ENCODE measurements at places on chromosomes 16 and 17. TPM values are rescaled to one million over a fixed set of nuclear protein-coding genes. Genes with fewer than 3 reads are reported as not detected.

DNA sequence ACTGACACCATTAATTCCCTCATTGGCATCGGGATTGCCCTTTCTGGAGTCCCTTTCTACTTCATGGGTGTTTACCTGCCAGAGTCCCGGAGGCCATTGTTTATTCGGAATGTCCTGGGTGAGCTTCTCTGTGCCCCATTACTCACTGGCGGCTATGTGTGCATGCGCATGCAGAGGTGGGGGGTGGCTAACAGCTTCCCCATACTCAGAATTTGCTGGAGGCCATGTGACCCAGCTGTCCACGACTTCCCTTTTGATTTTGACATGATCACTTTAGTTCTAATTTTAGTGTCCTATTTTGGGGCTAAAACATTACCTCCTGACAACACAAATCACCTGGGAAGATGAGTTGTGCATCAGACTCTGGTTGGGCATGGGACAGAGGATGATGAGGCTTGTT, 14.1 kb downstream of the SLC7A6OS start:
- no peak for DNase-seq

The KRTAP2-2 gene
- not detected for polyA plus RNA-seq

The PPP1R1B gene
- polyA plus RNA-seq = 13.6 TPM

- DNase-seq = no peak
These were observed 1.2 kb downstream of the UBALD2 start for GRCh38 chr17:76266244-76266938.

The TMEM100 gene
- polyA plus RNA-seq = 86.4 TPM

- DNase-seq = no peak
These were observed 654 bp downstream of the DLX3 start for GRCh38 chr17:49994085-49995054.

The TEX19 gene
- not detected for polyA plus RNA-seq

- no peak for DNase-seq
These were observed 78.8 kb upstream of the GRIN2A start for GRCh38 chr16:10261077-10261476.

- DNase-seq = no peak
These were observed 129.3 kb upstream of the KCNJ16 start for GRCh38 chr17:69945698-69946185.

GRCh38 chr16:64305663-64306062, 816.2 kb downstream of the CDH11 start:
- no peak for DNase-seq

DNA sequence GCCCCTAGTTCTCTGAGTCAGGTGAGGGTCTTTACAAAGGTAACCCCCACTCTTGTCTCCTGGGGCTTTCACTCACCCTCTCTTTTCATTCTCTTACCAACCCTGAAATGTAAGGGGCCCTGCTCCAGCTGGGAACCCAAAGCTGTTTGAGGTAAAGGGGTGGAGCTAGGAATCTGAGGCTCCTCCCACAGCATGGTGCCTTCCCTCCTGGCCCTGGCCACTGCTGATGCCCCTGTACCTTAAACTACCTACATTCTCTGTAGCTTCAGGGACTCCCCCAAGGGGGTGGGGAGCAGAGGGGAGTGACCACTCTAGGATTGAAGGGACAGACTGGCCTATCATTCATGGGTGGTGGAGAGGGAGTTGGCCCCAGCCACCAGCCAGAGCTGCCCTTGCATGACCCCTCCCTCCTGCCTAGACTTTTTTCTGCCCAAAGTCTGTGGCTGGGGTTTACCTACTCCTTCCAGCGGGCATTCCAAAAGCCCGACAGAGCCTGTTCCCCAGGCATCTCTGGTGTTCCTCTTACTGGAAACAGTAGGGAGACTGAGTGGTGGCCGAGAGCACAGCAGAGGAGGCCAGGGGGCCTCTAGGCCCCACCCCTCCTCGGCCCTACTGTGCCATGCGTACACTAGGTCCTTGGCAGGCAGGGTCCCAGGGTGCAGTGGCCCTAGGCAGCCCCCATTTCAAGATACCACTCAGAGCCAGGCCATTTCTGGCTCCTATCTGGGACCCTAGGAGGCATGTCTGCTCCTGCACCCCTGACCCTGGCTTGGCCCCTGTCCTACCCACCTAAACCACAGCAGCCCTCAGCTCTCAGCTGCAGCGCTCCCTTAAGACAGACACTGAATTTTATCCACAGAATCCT, 9.5 kb downstream of the DOK4 start:
- DNase-seq = no peak

DNA sequence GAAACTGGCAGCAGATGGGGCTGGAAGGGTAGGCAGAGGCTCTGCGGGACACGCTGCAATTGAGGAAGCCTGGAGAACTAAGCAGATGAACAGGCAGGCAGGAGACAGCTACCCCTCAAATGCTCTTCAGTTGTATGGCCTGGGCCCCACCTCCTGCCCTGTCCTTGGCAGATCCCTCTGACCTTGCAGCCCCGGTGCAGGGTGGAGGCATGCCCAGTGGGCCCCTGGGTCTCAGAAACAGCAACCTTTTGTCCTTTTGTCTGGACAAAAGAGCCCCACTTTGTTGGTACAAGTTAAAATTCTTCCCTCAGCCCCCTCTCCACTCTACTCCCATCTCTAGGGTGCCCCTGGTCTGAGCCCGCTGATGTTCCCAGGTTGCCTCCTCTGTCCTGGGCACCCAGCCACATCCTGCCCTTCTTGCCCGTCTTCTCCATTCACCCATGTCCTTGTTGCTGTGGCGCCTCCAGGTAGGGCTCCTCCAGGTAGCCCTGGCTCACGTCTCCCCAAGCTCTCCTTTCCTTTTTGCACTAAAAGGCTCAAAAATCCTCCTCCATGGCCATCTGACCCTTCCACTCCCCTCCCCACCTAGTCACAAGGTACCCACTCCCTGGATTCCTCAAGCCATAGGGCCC, 136.8 kb downstream of the CLEC16A start:
- DNase-seq = no peak

- no peak for DNase-seq
These were observed 42.7 kb upstream of the ZNHIT3 start for GRCh38 chr17:36443777-36444176.

GRCh38 chr16:29862383-29862883, 593 bp downstream of the CDIPT start:
- DNase-seq = no peak

The CDC6 gene
- polyA plus RNA-seq = 23.5 TPM

The CCL4L2 gene
- polyA plus RNA-seq = 2.4 TPM

DNA sequence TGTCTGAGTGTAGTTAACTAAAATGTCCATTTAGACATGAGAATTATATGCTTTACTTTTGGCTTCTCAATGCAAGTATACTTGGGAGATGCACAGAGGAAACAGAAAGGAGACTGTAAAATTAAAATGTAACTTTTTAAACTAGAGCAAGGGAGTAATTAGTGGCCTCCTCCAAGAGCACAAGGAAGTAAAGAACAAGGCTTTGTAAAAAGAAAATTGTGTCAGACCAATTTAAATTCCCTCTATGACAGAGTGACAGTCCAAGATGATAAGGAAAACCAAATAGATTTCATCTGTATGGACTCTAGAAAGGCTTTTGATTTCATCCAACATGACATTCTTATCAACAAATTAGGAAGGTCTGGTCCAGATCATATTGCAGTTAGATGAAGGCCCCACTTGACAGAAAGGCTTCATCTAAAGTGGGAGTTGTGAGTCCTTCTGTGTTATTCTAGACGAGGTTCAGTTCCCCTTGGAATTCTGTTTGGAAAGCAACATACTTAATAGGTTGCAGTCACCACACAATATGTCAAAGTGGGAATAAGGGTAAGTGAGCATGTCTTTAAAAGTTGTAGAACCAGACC, 6.5 kb upstream of the CAPNS2 start:
- DNase-seq = no peak

DNA sequence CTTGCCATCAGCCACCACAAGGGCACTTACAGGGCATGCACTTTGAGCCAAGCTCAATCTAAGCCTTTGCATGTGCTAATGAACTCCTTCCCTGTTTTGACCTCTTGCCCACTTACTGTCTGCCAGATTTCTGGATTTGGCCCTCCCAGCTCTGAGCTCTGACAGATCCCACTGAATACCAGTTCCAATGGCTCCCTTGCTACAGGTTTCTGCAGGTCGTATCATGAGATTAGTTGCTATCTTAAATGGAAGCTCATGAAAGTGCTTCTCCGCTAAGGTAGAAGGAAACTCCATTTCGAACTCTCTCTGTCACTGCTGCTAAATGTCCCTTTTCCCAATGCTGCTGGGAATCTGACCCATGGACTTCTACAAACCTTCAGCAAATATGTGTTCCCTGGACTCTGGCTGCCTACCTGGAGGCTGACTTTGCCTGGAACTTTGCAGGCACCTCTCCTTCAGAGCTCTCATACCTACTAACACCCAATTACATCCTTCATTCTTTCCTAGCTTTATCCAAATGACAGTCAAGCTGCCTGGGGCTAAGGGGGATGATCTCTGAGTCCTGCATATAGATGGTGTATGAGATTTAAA, 23.5 kb upstream of the TOB1 start:
- no peak for DNase-seq

The TNFRSF13B gene
- not detected for polyA plus RNA-seq

DNA sequence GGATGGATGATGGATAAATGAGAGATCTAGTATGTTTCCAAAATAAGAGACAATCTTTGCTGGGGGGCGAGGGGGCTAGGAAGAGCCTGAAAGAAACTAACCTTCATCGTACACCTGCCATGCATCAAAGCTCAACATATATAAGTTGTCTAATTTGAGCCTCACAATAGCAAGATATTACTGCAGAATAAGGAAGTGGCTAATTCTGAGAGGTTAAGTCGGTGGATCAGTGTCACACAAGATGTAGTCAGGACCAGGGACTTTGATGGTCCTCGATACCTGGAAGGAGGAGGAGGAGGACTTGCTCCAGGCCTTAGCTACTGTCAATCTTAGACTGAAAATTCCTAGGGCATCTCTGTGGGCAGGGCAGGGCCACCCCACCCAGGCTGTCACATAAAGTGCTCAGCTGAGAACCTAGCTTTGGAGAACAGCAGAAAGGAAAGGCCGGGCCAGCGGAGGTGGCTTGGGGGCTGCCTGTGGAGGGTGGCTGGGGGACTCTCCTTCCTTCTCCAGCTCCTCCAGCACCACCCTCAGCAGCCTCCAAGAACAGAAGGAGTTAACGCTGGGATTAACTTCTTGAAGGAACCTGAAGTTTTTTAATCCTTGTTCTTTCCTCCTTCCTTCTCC, 460 bp upstream of the SLC13A2 start:
- DNase-seq = no peak

GRCh38 chr17:373613-374230, 21.1 kb upstream of the RPH3AL start:
- no peak for DNase-seq

DNA sequence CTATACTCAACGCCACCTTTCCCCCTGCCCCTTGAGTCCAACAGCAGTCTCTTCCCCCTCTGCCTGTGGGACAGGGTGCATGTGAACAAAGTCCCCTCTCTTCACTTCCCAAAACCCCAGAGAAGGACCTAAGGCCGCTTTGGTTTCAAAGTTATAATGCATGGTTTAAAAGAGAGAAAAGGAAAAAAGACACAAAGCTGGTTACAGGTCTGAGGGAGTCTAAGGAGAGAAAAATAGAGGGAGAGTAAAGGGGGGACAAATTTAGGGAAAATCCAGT, 1.1 kb upstream of the GABARAP start:
- DNase-seq = no peak

DNA sequence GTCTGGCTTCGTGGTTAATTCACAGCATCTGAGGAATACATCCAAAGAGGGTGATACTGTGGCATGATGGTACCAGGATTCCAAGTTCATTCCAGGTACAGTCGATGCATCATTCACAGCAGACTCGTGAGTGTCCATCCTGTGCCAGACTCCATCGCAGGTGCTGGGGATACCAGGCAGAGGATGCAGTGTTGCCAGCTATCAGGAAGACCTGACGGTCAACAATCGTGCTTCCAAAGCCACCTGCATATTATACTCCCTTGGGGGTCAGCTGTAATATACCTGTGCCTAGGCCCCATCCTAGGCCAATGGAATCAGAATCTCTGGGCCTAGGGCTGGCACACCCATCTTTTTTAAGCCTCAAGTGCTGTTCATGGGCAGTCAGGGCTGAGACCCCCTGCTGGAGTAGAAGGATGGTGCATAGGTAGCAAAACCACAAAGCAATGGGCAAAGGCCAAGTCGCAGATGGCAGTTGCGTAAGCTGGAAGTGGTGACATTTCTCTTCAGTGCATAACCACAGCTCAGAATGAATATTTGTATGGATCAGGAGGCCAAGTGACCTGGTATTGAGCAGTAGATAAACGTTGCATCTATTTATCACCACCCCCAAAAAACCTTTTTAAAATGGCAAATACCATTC, 42.9 kb upstream of the C16orf78 start:
- no peak for DNase-seq

- no peak for DNase-seq
These were observed 218.5 kb upstream of the CIBAR2 start for GRCh38 chr16:85330694-85331188.

The MYL4 gene
- 6.6 TPM for polyA plus RNA-seq

DNA sequence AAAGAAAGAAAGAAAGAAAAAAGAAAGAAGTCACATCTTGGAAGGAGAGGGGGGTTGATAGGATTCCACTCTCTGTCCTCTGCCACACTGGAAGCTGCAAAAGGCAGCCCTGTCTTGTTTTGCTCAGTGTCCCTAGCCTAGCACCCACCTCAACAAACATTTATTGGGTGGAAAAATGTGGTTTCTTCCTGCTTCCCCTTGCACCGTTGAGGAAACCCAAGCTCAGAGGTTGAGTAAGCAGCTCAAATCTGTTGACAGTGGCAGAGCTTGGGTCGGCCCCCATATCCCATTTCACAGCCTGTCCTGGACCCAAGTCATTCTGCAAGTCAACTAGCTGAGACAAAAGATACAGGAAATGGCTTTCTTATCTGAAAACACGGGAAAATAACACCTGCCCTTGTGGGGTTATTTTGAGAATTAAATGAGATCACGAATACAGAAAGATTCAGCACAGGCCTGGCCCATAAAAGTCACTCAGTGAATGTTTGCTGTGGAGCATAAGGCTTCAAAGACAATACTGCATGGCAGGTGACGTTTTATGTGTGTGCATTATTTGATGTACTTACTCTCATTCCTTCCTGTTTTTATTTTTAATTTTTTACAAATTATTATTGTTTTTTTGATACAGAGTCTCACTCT, 63.6 kb downstream of the SCNN1B start:
- DNase-seq = no peak

DNA sequence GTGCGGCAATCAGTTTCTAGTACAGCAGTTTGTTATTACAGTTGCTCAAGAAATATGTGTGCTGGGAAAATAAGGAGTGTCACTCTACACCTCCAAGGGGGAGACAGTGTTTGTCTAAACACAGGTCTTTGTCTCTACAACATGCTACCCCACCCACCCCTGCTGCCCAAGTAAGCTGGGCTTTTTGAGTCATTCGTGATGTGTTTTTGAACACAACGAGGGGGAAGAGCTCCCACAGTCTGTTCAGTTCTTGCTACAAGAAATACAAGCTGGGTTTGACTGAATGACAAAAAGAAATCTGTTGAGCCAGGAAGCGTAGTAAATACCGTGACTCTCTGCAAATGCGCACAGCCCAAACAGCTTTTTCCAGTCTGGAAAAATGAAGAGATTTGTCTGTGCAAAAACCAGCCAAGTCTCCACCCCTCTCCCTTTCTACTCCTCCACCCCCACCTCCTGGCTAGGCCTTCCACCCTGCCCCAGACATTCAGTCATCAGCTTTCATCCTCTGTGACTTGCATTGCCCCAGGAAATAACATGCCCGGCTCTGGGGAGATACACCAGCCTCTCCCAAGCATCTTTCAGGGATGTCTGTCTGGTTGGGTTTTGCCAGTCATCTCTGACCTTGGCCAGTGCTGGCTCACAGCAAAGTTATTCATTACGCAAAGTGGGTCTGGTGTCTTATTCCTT, 25.7 kb downstream of the CHD9 start:
- no peak for DNase-seq

The PRCD gene
- 3.0 TPM for polyA plus RNA-seq
